Activated naive CD4-positive, alpha-beta T cell treated with Interleukin-2 at 50 U/mL for 16 hours (primary cell): ENCODE measurements at places on chromosomes 16 and 17.

DNA sequence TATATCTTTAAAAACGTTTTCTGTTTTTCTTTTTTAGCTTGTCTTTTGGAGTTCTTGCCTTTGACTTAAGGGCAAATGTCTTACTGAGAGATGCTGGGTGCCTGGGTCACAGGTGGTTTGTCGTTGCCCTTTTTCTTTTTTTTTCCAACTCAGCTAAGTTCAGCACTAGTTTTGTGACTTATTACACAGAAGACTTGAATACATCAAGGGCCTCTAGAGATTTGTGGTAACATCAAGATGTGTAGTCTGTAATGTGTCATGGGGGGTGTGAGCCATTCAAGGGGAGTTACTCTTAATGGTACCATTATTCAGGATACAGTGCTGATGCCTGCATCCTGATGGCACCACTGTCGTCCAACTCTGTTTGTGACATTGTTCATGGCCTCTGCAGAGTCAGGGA lies 95.1 kb downstream of the PRKCA start:
- no peak for DNase-seq

GRCh38 chr17:4768298-4768697 lies 3.4 kb upstream of the TM4SF5 start:
- DNase-seq = no peak

DNA sequence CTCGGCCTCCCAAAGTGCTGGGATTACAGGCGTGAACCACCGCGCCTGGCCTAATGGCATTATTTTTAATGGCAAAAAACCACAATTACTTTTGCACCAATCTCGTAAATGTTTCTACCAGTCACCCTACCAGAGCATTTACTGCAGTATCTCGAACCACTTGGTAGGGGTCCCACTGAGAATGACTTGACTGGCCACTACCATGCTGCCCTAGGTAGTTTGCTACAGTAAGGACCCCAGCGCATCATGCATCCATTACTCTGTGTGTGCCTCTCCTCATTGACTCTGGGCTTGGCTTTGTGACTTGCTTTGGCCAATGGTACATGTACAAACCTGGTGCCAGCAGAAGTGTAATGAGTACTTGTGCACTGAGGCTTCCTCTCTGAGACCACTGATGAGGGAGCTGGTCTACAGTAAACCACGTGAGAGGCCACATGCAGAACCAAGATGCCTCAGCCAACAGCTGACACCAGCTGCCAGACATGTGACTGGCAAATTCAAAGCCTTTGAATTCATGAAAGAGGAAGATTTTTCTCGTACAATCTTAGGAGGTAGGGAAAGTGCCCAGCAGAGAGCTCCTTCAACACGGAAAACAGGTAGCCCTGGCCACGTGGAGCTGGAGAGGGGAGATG lies 421.7 kb upstream of the C16orf82 start:
- no peak for DNase-seq

DNA sequence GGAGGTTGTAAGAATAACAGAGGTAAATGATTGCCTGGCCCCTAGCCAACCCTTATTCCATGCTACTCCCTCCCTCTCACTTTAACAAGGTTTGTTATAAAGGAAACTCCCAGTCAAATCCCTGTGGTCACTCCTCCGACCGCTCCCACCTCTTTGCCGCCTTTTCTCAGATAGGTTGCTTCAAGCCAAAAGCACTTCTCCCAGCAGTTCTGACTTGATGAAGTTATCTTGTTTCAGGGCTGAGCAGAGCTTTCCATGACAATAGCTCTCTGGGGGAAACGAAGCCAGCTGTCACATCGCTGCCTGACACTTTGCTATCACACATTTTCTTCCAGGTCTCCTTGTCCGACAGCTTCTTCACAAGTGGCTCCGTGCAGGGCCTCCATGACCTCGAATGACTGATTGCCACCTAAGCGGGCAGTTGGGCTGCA lies 278.6 kb downstream of the HAPSTR1 start:
- DNase-seq = no peak

GRCh38 chr17:56173026-56173425 lies 19.8 kb downstream of the ANKFN1 start:
- DNase-seq = no peak

DNA sequence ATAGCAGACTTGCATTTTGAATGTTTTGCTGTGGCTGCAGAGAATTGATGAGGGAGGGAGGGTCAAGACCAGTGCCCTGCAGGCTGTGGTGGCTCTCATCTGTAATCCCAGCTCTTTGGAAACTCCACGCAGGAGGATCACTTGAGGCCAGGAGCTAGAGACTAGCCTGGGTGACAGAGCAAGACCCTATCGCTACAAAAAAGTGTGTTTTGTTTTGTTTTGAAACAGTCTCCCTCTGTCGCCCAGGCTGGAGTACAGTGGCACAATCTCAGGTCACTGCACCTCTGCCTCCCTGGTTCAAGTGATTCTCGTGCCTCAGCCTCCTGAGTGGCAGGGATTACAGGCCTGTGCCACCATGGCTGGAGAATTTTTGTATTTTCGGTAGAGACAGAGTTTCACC lies 1.9 kb upstream of the UBE2G1 start:
- no peak for DNase-seq

- DNase-seq = no peak
Measured at GRCh38 chr16:72443809-72444208, 271.9 kb upstream of the PMFBP1 start.

GRCh38 chr17:35086931-35087573 lies 23.5 kb upstream of the RFFL start:
- DNase-seq = no peak
